ENCODE measurements at places on chromosomes 5 and 9.

GRCh38 chr9:107177857-107178256, 105.2 kb upstream of the RAD23B start:
- no peak for DNase-seq

DNA sequence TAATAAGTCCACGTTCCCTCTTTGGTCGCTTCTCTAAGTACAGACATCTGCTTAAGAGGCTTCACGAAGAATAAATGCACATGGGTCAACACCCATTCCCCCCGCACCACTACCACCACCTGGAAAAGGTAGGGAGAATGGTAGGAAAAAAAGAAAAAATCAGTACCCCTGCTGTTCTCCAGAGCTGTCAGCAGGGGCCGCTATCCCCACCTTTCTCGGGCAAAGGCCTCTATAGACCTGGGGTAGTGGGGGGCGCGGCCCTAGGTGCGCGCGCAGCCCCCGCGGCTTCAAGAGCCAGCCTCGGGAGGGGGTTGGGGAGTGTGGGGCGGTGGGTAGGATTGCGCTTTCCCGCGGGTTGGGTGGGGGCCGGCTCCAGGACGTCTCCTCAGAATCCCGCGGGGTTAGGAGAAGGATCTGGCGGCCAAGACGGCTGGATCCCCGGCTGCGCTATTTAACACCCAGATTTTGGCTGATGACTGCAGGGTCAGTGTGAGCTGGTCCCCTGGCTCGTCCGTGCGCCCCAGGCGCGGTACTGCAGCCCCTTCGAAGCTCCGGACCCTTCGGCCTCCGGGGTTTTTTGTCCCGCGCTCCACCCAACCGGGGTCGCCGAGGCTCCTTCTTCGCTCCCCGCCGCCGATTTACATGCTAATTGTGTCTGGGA, 1.6 kb upstream of the SEMA6A start:
- no peak for DNase-seq

- DNase-seq: no peak
These were observed 113.9 kb upstream of the FBXL7 start for GRCh38 chr5:15386122-15386521.

- DNase-seq: no peak
These were observed 42.4 kb upstream of the AIF1L start for GRCh38 chr9:131053896-131054295.

- no peak for DNase-seq
These were observed 15.4 kb downstream of the TRAF2 start for GRCh38 chr9:136901516-136902258.

Measured in DMS79 treated with DMSO at 0.1 percent for 48 hours (cell line).